ENCODE measurements at places on chromosomes 4 and X.
A peak's percentile ranks its signal among the peaks of the same experiment; 100 is the strongest.

- peak; percentile 65 for DNase-seq
Measured at GRCh38 chr4:74504212-74504611, 59.3 kb downstream of the AREG start.

DNA sequence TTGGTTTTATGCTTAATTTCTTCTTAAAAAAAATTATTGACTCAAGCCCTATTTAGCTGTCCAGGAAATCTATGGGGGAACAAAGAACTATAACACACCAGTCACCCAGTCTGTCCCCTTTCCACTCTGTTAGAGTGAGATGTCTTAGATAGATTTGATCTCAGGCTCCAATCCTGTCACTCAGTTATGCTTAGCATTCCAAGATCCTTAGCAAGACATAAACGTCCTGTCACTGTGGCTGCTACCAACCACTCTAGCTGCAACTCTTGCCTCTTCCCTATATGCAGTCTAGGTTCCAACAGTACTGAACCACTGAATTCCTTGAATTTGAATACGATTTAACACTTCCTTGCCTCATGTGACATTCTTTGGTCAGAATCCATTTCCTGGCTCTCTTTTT is 241.9 kb upstream of the NWD2 start:
- no peak for DNase-seq

- no peak for DNase-seq
Measured at GRCh38 chr4:27081675-27082586, 221.3 kb downstream of the STIM2 start.

DNA sequence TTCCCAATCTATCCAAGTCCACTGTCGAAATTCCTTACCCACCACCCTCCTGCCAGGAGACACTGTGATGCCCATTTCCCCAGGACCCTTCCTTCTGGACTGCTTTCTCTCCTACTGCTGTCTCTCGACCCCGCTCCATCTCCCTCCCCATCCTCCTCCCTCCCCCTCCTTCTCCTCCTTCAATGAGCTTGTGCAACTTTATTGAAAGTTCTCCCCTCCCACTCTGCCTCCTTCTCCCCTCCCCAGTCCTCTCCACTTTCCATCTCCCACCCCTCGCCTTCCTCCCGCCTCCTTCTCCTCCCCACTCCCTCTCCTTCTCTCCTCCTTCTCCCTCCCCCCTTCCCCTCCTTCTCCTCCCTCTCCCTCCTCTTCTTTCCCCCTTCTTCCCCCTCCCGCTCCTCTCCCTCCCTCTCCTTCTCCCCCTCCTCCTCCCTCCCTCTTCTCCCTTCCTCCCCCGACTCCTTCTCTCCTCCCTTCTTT is 116.6 kb upstream of the FAT1 start:
- no peak for DNase-seq

- DNase-seq: no peak
Measured at GRCh38 chrX:36961590-36961989, 46.6 kb upstream of the FAM47C start.

DNA sequence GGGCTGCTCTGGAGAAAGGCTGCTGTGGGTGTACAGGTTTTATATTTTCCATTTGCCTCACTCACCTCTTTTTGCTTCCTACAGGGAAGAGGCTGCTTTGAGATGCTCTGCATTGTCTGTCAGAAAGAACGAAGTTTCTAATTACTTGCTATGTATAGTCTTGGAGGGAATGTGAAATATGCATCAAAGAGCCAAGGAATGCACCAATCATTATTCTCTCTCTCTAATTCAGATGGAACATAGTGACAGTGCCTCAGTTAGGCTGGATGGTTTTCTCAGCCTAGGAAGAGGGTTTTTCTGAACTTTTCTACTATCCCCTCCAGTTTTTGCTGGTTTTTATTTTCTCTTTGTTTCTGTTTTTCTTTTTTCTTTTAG is 106.8 kb upstream of the SLC4A4 start:
- DNase-seq: peak; percentile 62

GRCh38 chrX:132676102-132676501 is 187.3 kb upstream of the MBNL3 start:
- no peak for DNase-seq

DNA sequence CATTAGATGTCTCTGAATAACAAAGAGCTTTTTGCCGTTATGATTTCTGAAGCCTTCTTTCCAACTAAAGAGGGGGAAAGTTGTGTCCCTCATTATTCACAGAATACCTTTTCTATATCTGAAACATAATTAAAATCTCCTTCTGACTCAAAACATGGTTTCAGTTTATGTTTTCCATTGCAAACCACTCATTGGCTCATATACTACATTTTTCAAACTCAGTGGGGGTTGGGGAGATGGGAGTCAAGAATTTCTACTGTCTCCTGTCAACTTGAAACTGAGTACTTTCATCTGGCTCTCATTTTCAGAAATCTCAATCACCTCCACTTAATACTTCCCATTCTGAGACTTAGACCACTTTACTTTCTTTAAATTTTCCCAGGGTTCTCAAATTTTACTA is 1839.5 kb upstream of the PCDH10 start:
- no peak for DNase-seq

GRCh38 chrX:16827225-16827624 is 41.0 kb downstream of the TXLNG start:
- DNase-seq: peak; percentile 21

DNA sequence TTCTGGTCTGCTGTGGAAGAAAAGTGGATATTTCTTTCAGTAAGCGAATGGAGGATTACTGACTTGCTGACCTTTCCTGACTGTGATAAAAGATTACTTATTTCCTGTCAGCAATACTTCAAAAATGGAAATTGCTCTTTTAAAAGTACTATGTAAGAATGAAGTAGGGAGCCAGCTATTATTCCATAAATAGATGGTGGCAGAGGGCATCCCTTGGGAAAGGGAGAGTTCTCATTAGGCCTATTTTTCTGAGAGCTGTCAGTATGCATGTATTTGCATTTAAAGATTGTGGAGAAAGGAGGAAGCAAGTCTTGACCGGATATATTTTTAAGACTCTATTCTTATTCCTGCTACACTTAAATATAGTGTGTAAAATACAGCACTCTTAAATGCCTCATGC is 37.2 kb downstream of the TMEM47 start:
- DNase-seq: no peak

DNA sequence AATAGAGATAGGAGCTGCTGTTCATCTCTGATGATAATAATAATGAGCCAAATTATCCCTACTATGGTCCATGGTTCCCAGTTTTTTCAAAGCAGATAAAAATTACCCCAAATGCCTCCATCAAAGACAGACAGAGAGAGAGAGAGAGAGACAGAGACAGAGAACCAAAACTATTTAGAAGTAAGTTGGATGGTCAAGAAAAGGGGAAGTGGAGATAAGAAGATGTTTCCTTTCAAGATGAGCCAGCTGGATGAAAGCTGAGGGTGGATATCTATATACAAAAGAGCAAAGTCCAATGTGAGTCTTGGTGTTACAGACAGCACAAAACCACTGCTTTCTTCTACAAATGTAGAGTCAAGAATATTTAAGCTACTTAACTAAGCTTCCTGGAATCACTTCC is 173.9 kb downstream of the GRIA3 start:
- DNase-seq: no peak

DNA sequence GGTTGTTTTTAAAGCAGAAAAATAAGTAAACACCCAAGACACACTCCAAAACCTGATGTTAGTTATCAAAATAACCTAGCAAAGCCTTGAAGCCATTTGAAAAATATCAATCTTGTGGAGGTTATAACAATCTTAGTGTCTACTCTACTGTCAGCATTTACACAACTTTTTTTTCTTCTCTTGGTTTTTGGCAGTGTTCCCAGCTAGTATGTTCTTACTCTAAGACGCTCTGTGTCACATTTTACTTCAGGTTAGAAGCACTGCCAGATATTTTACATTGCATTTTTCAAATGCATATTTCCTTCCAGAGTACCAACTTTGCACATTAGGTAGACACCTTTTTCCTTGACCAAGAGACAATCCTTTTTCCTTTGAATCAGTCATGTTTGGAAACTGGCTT is 114.0 kb upstream of the INPP4B start:
- DNase-seq: peak; percentile 6

GRCh38 chrX:66675541-66675940 is 36.7 kb upstream of the EDA2R start:
- DNase-seq: no peak

DNA sequence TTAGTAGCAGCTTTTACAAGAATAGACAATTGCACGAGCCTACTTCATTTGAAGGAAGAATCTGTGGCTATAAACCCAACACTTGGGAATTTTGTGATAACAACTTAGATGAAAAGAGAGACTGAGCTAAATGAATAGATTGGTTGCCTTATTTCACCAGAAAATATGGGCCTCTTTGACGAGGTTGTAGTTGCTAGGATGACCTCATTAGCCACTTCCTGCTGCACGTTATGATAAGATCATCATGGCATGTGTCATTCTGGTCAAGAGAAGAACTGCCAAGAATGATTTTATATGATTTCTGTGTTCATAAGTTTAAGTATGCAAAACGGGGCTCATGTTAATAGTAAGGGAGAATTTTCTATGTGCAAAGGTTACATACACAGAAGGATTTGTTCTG is 321.9 kb upstream of the GIMD1 start:
- peak; percentile 71 for DNase-seq

DNA sequence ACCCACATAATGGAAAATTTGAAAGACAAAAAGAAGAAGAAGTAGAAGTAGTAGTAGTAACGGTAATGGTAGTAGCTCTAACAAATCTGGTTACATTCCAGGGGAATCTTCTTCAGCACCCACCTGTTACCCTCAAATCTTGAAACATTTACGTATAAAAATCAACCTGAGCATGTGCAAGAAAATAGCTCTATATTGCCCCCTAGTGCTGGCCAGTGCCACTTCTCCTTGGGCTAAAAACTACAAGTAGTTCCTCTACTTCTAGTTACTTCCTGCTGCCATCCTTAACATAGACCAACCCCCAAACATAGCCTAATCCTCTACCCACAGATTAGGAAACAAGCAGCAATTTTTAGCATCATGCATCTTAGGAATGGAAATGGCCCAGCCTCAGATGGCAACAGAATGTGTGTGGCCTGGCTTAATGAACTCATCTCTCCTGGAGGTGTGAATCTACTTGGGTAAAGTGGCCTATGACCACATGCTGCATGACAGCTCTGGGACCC is 3.1 kb downstream of the PDGFC start:
- DNase-seq: peak; percentile 81

DNA sequence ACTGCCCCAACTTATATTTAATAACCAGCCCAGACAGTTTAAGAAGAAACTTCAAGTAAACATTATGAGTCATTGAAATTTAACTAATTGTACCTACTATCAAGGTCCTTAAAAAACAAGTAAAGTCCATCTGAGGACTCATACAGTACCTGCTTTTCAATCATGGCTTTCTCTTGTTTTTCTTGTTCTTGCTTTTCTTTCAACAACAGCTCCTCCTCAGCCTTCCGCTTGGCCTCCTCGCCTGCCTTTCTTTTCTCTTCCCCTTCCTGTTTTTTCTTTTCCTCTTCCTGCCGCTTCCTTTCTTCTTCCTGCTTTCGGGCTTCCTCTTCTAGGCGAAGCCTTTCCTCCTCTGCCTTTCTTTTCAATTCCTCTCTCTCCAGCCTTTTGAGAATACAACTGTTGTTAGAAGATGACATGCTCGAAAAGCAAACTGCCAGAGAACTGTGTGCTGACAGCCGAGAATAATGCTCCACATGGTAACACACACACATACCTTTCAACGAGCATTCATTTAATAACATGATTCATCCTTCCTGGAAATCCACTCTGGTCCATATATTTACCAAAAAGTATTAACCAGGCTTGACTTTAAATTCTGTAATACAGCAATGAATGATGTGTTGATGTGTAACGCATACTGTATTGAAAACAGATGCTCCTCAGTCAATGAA is 25.2 kb upstream of the BCLAF3 start:
- peak; percentile 70 for DNase-seq

GRCh38 chrX:71919431-71919830 is 8.8 kb downstream of the NHSL2 start:
- peak; percentile 84 for DNase-seq

All from fibroblast of skin of scalp (primary cell).